Mammary microvascular endothelial cell (primary cell): ENCODE measurements at places on chromosomes 5 and 9. TPM values are rescaled to one million over a fixed set of nuclear protein-coding genes. Genes with fewer than 3 reads are reported as not detected.

The FST gene
- 11.0 and 13.3 TPM in 2 replicates for total RNA-seq

The FYB1 gene
- total RNA-seq: not detected in 2 replicates

The TAF11L5 gene
- not detected in 2 replicates for total RNA-seq

The RNF180 gene
- total RNA-seq: 3.5 and 5.7 TPM in 2 replicates

The RNF145 gene
- total RNA-seq: 40.3 and 51.8 TPM in 2 replicates

The GBGT1 gene
- 6.0 and 6.4 TPM in 2 replicates for total RNA-seq

The NKD2 gene
- total RNA-seq: 0.25 TPM in 1 of 2 replicates, not detected in the other

The SLC23A1 gene
- not detected in 2 replicates for total RNA-seq

The FAXDC2 gene
- total RNA-seq: 2.3 and 2.9 TPM in 2 replicates

The PFDN1 gene
- 146 and 169 TPM in 2 replicates for total RNA-seq

The AQP3 gene
- 1.3 and 1.6 TPM in 2 replicates for total RNA-seq
